ENCODE measurements at places on chromosomes 5 and 9.
A peak's percentile ranks its signal among the peaks of the same experiment; 100 is the strongest.

DNA sequence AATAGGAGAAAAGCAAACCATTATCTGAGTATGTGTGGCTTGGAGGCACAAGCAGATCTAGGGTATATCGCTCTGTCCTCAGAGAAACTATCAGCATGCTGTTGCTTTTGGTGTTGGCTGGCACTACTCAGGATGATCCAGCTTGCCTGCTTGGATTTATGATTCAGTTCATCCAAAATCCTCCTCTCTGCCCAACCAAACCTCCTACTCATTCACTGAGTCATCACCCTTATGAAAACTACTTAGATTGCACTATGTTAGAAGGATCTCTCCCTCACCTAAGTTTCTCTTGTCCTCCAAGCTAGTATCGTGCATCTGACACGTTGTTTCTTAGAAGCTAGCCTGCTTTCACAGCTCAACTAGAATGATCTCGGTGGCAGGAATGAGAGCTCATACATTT lies 14.2 kb upstream of the ZBED3 start:
- no peak for DNase-seq

GRCh38 chr5:41457094-41457493 lies 53.3 kb downstream of the PLCXD3 start:
- DNase-seq: no peak

DNA sequence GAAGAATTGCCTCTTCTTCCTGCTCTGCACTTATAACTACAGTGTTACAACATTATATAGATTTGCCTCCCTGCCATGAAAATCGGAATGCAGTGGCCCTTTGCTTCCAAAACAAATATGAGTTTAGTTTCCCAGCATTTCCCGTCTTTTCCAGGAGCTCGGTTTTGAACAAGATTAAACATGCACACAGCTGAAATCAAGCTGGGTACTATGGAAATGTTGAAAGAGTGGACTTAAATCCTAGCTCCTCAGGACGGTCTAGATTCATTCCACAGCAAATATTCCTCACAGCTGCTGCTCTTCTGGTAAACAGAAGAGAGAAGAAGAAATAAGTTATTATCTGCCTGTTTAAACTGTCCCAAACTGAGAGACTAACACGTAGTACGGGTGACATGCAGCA lies 161.4 kb downstream of the PIK3R1 start:
- DNase-seq: no peak

GRCh38 chr5:149002053-149002452 lies 60.8 kb downstream of the SH3TC2 start:
- no peak for DNase-seq

DNA sequence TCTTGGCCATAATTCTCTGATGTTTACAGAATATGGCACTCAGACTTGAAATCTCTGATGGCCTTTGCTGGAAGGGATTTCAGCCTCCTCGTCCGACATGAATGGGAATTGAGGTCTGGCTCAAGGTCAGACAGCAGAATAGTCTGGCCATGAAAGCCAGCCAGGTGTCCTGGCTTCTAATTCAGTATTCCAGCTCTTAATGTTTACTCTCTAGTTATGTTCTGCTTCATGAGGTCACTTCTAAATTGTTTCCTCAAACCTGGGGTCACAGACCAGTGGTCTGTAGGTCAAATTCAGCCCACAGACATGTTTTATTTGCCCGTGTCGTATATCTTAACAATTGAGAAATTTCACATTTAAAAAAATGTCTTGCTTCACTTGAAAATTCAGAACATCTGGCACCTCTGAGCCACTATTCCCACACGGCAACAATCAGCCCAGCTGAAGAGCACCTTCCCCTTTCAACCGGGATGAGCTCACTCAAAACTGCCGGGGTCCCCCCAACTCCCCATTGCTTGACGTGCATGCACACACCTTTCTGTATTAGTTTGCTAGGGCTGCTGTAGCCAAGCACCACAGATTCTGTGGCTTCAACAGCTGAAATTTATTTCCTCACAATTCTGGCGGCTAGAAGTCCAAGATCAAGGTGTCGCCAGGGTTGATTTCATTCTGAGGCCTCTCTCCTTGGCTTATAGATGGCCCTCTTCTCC lies 243.5 kb downstream of the ENC1 start:
- peak; percentile 23 for DNase-seq

DNA sequence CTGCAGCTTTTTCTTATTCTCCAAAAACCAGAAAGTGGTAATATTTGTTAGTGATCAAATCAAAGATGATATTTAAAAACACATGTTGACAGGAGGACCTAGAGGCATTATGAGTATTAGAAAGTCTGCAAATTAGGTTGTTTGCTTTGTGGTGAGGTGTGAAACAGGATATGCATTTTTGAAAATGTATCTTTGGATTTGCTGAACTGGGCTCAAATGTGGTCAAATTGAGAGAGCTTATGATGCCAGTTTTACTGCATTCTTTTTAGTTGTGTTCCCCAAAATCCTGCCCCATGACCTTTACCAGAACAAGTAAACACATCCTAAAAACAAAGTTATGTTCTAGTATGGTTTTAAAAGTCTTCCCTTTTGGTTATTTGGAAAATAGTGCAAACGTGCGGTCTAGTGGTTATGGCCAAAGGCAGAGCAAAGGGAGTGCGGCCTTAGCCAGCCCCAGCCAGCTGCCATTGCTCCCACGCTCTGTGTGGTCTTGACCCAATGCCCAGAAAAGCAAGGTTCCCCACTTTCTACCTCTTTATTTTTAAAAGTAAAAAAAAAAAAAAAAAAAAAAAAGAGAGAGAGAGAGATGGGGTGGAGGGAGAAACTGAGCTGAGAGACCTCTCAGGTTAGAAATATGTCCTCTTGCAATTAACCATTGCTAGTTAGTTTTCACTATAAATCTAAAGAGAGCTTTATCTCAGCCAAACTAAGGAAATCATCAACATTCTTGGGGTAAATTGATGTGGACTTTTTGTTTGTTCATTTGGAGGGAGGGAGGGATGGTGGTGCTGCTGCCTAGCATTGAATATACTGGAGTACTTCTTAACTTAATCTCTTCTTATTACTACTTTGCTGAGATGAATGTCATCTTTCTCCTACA lies 176.6 kb downstream of the ARHGAP26 start:
- DNase-seq: no peak

- peak; percentile 93 for DNase-seq
Observed at GRCh38 chr9:98172604-98173003, 19.8 kb downstream of the CORO2A start.

- no peak for DNase-seq
Observed at GRCh38 chr9:26746357-26747072, 146.1 kb downstream of the CAAP1 start.

DNA sequence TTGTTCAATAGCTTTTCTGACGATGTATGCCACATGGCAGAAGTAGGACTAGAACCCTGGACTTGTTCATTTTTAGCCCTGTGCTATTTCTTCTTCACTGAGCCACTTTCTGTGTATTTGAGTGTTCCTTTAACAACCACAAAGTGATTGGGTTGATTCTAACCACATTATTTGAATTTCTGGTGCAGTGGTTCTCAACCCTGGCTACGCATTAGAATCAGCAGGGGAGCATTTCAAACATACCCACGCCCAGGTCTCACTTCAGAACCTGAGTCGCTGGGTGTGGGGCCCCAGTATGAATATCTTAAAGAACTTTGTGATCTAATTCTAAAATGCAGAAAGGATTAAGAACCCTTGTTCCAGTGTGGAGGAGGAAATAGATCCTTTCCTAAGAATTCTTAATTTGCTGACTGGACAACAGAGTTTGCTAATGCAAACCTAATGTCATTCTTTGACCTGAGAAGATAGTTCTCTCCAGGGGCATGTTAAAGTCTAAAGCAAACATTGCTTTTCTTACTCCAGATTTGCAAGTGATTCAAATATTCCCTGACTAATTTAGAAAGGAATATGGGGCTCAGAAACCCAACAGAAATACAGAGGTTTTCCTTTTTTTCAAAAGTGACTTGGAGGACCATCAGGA lies 75.4 kb upstream of the GDNF start:
- DNase-seq: no peak

- no peak for DNase-seq
Observed at GRCh38 chr9:13432904-13433303, 153.4 kb upstream of the MPDZ start.

DNA sequence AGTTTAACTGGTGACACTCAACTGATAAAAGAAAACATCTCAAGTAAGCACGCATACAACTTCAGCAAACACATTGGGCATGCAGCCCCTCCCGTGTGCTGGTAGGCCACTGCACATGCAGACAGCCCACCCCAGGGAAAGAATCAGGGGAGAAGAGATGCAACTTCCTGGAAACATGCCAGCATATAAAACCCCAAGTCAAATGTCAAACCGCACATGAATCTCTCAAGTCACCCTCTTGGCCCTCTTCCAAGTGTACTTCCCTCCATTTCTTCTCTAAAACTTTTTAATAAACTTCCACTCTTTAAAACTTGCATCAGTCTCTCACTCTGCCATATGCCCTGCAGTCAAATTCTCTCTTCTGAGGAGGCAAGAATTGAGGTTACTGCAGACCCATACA lies 732.7 kb downstream of the SEMA5A start:
- DNase-seq: no peak

- no peak for DNase-seq
Observed at GRCh38 chr5:53929570-53929969, 369.1 kb downstream of the NDUFS4 start.

DNA sequence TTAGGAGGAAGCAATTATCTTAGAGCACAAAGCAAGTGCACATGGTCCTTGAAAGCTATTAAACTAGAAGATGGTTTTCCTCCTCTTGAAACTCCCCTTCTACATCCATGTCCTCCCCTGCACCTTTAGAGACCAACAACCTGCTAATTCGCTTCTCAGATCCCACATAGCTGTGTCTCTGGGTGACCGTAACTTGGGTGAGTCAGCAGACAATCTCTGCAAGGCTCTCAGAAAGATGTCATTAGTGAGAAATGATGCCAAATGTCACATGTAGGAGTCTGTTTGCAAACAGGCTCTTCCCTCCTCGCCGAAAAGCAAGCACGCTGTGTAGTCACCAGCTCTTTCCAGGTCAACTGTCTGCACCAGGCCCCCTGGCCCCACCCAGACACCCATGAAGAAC lies 291.8 kb downstream of the SLIT3 start:
- DNase-seq: no peak

GRCh38 chr9:83930881-83931280 lies 9.6 kb upstream of the KIF27 start:
- no peak for DNase-seq

DNA sequence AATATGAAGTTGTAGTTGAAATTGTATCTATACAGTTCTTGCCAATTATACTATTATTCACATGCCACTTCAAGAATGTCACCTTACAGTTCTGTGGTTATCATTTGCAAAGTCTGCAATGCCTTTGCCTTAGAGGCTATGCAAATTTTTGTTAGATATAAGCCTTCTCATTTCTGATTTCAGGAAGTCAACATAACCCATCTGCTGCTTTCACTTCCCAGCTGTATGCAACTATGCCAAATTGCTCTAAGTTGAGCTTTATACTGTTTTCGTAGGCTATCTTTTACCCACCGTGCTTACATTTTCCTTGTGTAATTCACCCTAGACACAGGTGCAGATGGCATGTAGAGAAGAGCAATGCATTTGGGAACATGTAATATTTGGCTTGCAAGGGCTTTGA lies 1083.0 kb downstream of the CDH9 start:
- no peak for DNase-seq

- peak; percentile 31 for DNase-seq
Observed at GRCh38 chr9:27184556-27185351, 75.7 kb downstream of the TEK start.

- DNase-seq: no peak
Observed at GRCh38 chr5:110324876-110325275, 401.6 kb downstream of the TMEM232 start.

GRCh38 chr5:122053181-122054109 lies 24.6 kb downstream of the LOX start:
- DNase-seq: peak; percentile 9

DNA sequence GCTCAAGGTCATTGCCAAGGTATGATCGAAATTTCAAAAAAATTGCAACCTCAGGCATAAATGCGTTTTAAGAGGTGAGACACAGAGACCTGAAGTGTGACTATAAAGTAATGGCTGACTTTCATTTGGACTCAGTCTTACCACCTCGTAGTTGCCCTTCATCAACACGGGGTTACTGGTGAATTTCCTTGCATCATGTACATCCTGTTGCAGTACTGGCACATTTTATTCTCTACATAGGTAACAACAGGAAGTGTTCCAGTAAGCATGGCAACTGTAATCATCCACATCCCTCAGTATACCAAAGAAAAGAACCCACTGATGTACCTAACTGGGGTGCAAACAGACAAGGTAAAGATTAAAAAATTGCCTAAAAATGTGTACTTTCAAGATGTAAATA lies 29.3 kb downstream of the MOCS2 start:
- DNase-seq: no peak

DNA sequence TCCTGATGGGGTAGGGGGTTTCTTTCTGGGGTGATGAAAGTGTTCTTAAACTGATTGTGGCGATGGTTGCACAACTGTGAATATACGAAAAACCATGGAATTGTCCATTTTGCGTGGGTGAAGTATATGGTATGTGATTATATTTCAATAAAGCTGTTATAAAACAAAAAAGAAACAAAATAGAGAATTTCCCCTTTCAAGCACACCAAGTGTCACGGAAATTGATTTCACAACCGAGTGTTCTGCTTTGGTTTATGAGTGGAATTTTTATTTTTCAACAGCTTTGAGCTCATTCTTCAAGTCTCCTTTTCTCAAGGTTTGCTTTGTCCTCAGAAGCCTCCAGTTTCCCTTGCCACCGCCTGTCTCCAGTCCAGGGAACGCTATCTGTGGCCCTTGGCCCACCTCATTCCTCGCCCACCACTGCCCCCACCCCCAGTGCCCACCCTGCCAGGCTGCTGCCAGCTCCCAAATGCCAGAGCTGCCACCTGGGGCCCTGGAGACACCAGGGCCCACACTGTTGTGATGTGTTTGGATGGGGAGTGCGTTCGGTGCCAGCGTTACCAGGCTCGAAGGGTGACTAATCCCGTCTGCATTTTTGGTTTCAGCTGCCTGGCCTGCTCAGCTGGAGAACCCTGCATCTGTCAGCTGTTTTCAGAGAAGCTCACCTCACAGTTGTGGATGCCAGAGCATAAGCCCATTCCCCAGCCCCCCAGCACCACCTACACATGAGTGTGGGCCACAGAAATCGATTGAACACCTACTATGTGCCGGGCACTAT lies 30.4 kb downstream of the DUSP1 start:
- no peak for DNase-seq

GRCh38 chr5:165504674-165505073 lies 1999.3 kb downstream of the MAT2B start:
- DNase-seq: no peak

- DNase-seq: no peak
Observed at GRCh38 chr9:110257097-110257841, 962 bp upstream of the TXN start.

DNA sequence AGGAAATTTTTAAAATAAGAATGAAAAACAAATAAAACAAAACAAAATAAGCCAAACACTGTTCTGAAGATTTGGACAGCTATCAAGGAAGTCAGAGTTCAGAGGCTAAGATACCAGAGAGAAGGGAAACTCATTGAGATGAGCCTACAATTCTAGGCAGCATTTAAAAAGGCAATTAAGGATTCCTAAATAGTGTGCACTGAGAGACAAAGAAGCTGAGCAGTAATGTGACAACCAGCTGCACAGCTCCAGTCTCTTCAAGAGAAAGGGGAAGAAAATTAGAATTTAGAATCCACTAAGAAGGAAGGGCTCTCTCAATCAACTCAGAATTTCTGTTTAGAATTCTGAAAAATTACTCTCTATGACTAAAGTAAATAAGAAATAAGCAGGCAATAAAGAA lies 246.7 kb upstream of the COX7C start:
- DNase-seq: no peak
